ENCODE measurements at places on chromosomes 3 and 15.
A peak's percentile ranks its signal among the peaks of the same experiment; 100 is the strongest.

- DNase-seq, result no peak
These were observed 6.0 kb upstream of the B3GNT5 start for GRCh38 chr3:183247011-183247589.

GRCh38 chr3:117893001-117893400 lies 1141.6 kb downstream of the IGSF11 start:
- no peak for DNase-seq

GRCh38 chr3:148190441-148190990 lies 507.2 kb upstream of the AGTR1 start:
- DNase-seq, result no peak

DNA sequence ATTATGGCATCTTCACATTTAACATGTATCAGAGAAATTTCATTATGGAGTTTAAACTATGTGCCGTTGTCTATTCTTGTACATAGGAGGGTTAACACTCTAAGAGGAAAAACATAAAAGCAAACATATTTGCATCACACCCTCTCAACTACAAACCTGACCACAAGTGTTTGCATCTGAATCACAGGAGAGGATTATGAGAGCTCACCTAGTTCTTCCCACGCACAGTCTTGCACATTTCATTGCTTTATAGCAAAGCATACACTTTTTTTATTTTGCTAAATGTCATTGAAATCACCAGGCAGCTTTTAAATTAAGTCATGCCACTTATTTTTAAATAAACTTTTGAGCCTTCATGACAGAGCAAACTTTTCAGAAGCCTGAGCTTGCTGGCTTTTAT lies 12.5 kb downstream of the TRAT1 start:
- no peak for DNase-seq

DNA sequence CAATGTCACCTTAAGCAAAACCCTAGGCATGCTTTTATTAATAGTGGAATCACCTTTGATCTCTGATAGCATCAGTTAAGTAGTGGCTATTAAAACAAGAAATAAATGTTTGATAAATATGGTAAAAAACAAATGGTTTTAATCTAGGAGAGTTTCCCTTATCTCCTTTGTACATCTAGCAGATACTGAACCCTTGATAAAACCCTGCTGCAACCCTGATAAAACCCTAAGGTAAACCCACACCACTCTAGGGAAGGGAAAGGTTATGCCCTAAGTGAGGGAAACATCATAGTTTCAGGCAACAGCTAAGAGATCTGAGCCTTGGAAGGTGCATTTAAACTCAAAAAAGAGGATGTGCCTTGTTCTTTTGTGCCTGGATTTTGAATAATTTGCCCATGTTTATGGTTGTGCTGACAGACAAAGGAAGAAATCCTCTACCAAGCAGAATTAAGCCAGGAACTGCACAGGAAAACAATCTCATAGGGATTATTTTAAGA lies 309.7 kb downstream of the FGF12 start:
- no peak for DNase-seq

DNA sequence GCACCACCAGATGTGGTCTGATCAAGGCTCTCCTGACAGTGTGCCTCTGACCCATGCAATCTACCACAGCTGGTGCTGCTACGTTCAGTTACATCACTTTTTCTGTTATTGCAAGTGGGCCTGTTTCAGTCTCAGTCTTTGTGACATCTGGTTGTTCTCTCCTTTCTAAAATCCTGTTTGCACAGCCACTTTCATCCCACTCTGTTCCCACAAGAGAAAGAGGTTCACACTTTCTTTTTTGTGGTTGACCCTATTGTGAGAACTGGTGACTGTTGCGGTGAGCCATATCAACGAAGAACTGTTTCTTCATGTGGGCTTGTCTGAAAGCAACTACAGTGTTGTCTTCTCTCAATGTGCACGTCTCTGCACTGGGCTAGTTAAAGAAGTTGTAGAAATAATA lies 342.8 kb upstream of the ARPP21 start:
- no peak for DNase-seq

- peak; percentile 85 for DNase-seq
These were observed 7.6 kb downstream of the PFKFB4 start for GRCh38 chr3:48548729-48549705.

GRCh38 chr15:69474291-69474690 lies 21.7 kb downstream of the RPLP1 start:
- DNase-seq, result no peak

All from liver (tissue), 10 donors.